ENCODE measurements at places on chromosomes 5 and 9.

DNA sequence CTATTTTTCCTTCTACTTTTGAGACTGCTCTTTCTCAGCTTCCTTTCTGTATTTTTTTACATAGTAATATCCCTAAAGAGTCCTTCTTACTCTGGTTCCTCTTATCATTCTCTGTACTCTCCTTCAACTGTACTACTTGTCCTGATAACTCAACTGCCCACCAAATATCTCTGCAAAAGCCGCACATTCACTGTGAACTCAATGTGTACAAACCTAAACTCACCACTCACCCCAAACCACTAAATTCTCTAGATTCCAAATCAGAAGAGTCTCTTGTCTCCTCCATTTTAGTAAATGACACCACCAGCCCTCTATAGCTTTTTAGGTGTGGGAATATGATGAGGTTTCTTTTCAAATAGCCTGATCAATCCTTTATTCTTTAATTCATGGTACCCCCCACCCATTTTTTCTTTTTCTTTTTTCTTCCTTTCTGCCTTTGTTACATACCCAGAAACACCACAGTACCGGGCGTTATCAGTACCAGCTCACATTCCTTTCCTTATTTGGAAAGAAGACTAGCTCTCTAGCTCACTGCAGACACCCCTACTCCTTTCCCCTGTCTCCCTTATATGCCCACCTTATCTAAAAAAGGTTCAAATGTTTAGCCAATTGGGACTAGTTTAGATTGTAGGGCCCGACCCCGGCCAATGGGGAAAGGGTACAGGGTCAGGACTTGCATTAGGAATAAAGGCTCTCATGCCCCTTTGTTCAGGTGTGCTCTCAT is 63.1 kb upstream of the RANBP6 start:
- no peak for DNase-seq

DNA sequence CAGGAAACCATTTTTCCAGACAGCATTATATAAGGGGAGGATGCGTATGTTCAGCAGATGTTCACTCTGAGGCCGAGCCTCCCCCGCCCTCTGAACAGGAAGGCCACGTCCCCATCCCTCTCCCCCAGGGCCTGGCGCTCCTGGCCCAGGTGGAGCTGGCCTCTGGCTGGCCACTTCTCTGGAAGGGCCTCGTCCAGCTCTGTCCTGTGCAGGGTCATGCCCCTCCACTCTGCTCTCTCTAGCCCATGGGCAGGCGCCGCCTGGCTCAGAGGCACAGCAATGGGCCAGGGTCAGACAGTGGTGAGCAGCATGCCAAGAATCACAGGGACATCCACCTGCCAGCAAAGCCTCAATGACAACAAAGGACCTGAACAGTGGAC is 34.2 kb downstream of the ADAMTS2 start:
- DNase-seq: no peak

GRCh38 chr9:22840641-22841040 is 394.0 kb downstream of the DMRTA1 start:
- DNase-seq: no peak

DNA sequence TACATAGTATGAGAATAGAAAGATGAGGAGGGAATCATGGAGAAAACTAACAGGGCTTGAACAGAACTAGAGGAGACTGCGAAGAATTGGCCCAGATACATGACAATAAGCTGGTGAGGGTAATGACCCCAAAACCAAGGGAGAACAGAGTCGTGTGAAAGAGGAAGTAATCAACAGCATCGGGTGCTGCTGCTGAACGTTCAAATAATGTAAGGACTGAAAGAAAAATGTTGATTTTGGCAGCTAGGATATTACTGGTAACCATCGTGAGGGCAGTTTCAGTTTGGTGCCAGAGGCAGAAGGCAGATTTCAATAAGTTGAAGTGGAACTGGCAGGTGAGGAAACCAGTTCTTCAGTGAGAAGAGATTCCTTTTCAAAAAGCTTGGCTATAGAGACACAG is 66.8 kb upstream of the SMC2 start:
- no peak for DNase-seq

DNA sequence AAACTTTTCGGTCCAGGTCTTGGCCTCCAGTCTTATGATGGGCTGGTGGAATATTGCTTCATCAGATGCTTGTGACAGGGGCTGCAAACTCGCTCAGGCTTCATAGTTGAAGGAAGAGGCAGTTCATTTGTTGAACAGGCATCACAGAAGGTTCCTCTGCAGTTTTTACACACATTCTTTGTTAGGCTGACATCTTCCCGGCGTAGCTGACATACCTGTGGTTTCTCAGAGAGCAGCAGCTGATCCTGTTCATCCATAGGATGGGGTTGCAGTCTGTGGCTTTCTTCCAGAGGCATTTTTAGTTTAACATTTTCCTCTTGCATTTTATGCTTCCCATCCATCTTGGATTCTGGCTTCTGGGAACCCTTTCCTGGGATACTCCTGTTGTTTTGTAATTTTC is 1255.2 kb downstream of the EFNA5 start:
- DNase-seq: no peak

DNA sequence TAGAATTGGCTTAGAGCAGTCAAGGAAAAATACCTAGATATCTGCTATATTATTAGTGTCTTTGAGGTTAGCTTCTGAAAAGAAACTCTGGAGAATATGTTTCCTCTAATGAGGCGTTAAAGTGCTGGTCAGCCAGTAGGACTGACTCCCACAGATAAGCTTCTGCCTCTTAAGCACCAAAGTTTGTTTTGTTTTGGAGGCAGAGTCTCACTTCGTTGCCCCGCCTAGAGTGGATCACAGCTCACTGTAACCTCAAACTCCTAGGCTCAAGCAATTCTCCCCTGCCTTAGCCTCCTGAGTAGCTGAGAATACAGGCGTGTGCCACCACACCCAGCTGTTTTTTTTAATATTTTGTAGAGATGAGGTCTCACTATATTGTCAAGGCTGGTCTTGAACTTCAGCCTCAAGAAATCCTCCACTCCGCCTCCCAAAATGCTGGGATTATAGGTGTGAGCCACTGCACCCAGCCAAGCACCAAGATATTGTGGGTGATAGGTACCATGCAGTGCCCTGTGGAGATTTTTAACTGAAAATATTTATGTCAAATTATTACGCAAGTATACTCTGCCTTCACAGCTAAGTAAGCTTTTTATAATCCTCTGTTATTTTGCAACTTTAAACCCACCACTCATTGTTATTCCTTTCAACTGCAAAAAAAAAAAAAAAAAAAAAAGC is 24.7 kb upstream of the TMEM171 start:
- no peak for DNase-seq

DNA sequence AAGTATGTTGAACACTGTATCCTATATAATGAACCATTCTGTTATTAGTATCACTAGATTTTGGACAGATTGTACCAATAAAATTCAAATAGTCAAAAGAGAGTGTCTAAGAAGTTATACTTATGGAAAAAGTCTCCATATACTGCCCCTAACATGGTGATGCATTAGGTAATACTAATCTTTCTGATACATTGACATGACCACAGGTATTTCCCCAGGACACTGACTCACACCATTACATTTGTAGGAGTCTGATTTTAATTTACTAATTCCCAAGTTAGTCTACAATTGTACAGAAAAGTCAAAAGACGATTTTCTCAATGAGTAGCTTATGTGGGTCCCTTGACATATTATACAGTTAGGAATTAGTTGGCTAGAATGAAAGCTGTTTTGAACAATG is 593.8 kb downstream of the ISL1 start:
- no peak for DNase-seq

DNA sequence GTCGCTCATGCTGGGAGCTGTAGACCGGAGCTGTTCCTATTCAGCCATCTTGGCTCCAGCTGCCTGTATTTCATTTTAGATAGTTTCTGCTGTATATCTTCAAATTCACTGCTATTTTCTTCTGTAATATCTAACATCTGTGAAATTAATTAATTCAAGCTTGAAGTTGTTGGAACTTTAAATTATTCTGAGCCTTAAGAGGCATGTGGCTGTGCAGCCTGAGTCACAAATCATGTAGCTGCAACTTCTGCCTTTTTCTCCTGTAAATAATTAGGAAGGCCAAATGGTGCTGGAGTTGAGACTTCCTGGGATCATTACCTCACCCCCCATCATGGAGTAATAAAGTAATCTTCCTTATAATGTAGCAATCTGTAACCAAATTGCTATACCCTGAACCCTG is 183.3 kb upstream of the PCSK5 start:
- DNase-seq: no peak

GRCh38 chr9:35680331-35681105 is 6.8 kb downstream of the CA9 start:
- DNase-seq: no peak
